ENCODE measurements at places on chromosomes 4 and X.

GRCh38 chr4:147006229-147006628, 60.6 kb upstream of the TTC29 start:
- DNase-seq: no peak

- no peak for DNase-seq
Measured at GRCh38 chrX:154136627-154137161, 7.3 kb upstream of the OPN1LW start.

GRCh38 chr4:88573276-88573980, 18.9 kb upstream of the HERC3 start:
- no peak for DNase-seq

GRCh38 chr4:71156616-71157015, 163.2 kb downstream of the DCK start:
- peak; percentile 39 for DNase-seq

DNA sequence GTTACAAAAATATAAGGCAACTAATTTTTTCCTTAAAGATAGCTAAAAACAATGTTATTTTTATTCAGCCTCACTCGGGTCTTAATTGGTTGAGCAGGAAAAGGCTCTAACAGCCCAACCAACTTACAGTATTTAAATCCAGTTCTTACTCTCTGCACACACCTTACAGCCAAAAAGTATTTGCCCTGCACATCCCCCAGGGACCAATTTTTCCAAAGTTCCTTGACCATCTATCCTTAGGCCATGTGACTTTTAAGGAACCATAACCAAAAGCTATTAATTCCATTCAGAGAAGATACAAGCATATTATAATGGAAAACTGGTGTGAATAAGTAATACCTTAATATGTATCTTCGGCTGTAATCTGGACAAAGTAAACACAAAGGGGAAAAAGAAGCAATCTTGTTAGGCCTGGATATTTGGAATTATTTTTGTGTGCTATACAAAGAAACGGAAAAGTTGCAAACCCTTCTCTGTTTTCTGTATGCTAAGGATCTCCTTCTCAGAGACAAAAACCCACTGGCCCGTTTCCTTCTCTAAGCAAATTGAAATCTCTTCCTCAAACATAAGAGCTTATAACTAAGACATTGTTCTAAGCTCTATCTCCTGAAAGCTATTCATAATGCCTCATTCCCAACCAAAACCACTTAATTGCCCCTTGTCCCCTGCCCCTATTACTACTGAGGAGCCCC, 1.0 kb upstream of the THAP9 start:
- DNase-seq: no peak

GRCh38 chr4:64799751-64800150, 390.5 kb upstream of the TECRL start:
- DNase-seq: no peak

DNA sequence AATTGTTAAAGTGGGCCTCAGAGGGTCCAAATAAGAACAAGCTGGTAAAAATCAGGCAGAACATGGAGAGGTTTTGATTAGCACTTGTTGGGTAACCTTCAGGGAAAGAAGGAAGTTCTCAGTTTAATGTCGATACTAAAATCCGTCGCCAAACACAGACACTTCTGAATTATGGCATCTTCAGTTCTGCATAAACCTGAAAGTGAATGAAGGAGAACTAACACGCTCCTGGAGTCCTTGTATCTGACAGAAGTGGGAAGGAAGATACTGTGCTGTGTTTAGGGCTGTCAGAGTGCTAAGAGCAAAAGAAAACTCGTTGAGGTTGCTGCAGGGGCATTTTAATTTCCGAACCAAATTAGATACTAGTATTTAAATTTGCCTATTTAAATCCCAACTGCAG, 106.2 kb downstream of the TMA16 start:
- no peak for DNase-seq

Data from kidney glomerular epithelial cell (primary cell).